Stimulated activated CD8-positive, alpha-beta memory T cell treated with anti-CD3 and anti-CD28 coated beads, Interleukin-7, amount 100 ng/mL, for 48 hours (primary cell): ENCODE measurements at places on chromosomes 3 and 15.

DNA sequence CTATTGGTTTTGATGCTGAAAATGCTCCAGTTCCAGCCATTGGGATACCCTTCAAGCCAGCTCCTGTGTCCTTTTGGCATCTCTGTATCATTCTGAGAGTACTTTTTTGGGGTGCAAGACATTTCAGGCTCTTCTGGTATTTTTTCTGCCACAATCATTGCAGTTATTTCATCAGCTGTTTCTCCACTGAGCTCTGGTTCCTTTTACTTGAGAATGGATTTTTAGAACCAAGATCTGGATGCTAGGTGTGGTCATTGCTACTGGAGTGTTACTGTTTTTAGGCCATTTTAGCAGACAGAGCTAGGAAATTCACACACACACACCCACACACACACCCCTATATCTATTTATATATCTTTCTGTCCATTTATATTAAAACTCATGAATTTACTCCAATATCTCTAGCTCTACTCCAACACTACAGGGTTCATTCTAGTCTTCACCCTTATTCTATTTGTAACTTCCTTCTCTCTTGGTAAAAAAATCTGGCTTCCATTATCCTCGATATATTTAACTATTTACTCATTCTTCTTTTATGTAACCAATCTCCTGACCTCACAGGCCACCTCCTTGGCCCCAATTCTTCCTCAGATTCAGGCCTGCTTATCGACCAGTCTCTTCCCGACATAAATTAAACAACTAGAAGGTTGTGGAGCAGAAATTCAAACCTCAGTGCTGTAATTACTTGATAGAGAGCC, 17.0 kb downstream of the SLC35G2 start:
- no peak for DNase-seq

- no peak for DNase-seq
Observed at GRCh38 chr3:150372722-150373121, 35.4 kb upstream of the TSC22D2 start.

GRCh38 chr3:32045091-32045915, 61.1 kb upstream of the GPD1L start:
- no peak for DNase-seq

DNA sequence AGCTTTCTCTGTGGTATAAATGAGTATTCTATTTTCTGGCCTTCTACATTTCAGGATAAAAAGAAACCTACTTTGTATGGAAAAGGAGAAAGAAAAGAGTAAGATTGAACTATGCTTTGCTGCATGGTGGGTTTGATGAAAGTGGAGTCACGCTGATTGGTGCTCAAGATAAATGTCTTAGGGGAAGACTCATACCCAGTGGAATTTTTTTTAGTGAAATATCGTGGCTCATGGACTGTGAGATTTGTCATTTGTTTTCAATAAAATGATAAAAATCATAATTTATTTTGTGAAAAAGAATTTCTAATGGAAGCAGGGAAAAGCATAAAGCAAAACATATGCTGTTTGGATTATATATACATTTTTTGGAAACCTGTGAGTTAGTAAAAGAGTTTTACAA, 292.5 kb downstream of the ZPLD1 start:
- DNase-seq = no peak

- DNase-seq = no peak
Observed at GRCh38 chr3:51024121-51024520, 349.4 kb downstream of the DOCK3 start.
